Transverse colon (tissue), 4 donors: ENCODE measurements at places on chromosomes 5 and 9. TPM values are rescaled to one million over a fixed set of nuclear protein-coding genes. Genes with fewer than 3 reads are reported as not detected.

Gene C8G
- not detected for total RNA-seq

Gene SVEP1
- 26.8 TPM for total RNA-seq

GRCh38 chr5:177967221-177967887 lies 28.7 kb downstream of the PROP1 start:
- H3K27me3 ChIP-seq = peaks cover 11% of the 10 kb centered on the region
- no peak overlapping the region for H3K27ac ChIP-seq
- H3K4me1 ChIP-seq = no peaks in the 10 kb centered on the region
- no peak for DNase-seq
- H3K4me3 ChIP-seq = no peak overlapping the region

DNA sequence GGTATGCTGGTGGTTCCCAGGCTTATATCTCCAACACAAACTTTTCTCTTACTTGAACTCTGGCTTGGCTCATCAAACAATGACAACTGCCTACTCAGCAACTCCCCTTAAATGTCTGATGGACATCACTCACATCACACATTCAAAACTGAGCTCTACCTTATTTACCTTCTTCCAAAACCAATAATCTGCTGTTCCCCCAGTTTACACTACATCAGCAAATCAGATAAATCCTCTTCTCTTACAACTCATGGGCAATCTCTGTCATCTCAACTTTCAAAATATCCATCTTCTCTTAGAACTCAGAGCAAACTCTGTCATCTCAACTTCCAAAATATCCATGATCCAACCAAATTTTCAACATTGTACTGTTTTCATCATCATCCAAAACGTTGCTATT lies 2347.9 kb upstream of the ACO1 start:
- no peak overlapping the region for H3K4me3 ChIP-seq
- no peaks in the 10 kb centered on the region for H3K27me3 ChIP-seq
- no peak for DNase-seq
- H3K36me3 ChIP-seq = no peaks in the 10 kb centered on the region
- no peaks in the 10 kb centered on the region for H3K4me1 ChIP-seq

GRCh38 chr5:25362799-25363198 lies 718.0 kb upstream of the CDH10 start:
- H3K4me1 ChIP-seq = no peaks in the 10 kb centered on the region
- no peaks in the 10 kb centered on the region for H3K36me3 ChIP-seq
- H3K4me3 ChIP-seq = no peak overlapping the region

DNA sequence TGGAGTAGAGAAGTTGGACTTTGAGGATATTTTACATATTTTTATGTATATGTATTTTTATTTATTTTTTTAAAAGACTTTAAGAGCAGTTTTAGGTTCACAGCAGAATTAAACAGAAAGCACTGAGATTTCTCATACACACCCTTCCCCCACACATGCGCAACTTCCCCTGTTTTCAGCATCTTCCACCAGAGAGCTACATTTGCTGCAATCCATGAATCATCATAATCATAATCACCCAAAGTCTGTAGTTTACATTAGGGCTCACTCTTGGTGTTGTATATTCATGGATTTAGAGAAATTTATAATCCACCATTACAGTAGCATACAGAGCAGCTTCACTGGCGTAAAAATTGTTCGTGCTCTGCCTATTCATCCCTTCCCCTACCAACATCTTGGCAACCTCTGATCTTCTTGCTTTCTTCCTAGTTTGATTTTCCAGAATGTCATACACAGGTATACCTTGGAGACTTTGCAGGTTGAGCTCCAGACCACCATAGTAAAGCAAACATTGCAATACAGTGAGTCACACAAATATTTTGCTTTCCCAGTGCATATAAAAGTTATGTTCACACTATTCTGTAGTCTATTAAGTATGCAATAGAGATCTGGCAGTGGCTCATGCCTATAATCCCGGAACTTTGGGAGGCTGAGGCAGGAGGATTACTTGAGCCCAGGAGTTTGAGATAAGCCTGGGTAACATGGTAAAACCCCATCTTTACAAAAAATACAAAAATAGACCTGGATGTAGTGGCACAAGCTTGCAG lies 9.6 kb upstream of the CCDC171 start:
- no peak for DNase-seq
- no peaks in the 10 kb centered on the region for H3K27me3 ChIP-seq
- H3K27ac ChIP-seq = no peak overlapping the region
- H3K4me1 ChIP-seq = no peaks in the 10 kb centered on the region
- no peaks in the 10 kb centered on the region for H3K36me3 ChIP-seq
